ENCODE measurements at places on chromosomes 1 and 21. TPM values are rescaled to one million over a fixed set of nuclear protein-coding genes. Genes with fewer than 3 reads are reported as not detected.
A peak's percentile ranks its signal among the peaks of the same experiment; 100 is the strongest.

LRRC39 gene
- 0.36 TPM for total RNA-seq

LRRN2 gene
- total RNA-seq, result not detected

TRIM46 gene
- 2.5 TPM for total RNA-seq

- no peaks in the 10 kb centered on the region for H3K36me3 ChIP-seq
- no peaks in the 10 kb centered on the region for H3K27me3 ChIP-seq
- no peaks in the 10 kb centered on the region for H3K4me1 ChIP-seq
- DNase-seq, result peak; percentile 65
- H3K27ac ChIP-seq, result no peak overlapping the region
These were observed 21.4 kb downstream of the SEC16B start for GRCh38 chr1:177948336-177948972.

GRCh38 chr1:180522213-180522515 lies 19.8 kb upstream of the ACBD6 start:
- DNase-seq, result no peak
- no peak overlapping the region for H3K4me3 ChIP-seq
- H3K36me3 ChIP-seq, result no peaks in the 10 kb centered on the region

DNA sequence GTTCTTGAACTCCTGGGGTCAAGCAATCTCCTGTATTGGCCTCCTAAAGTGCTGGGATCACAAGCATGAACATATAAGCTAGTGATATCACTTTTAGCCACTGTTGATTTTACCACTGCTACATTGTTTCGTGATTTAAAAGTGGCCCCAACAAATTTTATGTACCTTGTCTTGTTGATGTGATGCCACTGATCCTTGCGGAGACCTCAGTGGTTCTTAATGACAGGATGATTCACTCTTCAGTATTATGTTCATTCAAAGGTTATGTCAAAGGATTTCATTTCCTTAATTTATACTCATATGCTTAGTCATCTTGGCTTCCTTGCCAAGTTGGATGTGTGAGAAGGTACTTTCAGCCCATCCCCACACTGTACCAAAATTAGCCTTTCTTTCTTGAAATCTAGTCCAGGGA lies 12.1 kb downstream of the PRKACB start:
- no peaks in the 10 kb centered on the region for H3K36me3 ChIP-seq
- H3K27me3 ChIP-seq, result no peaks in the 10 kb centered on the region
- peak; percentile 90 for DNase-seq
- H3K27ac ChIP-seq, result no peak overlapping the region
- peaks cover 4% of the 10 kb centered on the region for H3K4me1 ChIP-seq
- H3K4me3 ChIP-seq, result no peak overlapping the region

LEMD1 gene
- not detected for total RNA-seq

DNA sequence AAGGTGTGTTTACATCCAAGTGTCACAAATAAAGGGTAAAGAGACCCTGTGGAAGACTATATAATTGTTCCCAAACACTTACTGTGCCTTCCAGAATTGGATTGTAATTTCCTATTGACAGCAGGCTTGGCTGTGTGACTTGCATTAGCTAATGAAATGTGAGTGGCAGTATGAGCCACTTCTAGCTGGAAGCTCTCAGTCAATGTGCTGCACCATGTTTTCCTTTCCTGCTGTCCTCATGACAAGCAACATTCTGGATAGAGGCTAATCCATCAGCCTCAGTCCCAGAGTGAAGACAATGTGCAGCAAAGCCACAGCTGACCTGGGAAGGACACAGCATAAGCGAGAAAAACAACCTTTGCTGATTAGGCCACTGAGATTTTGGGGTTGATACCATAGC lies 5.9 kb upstream of the FOXJ3 start:
- no peaks in the 10 kb centered on the region for H3K4me1 ChIP-seq
- peaks cover 2% of the 10 kb centered on the region for H3K27me3 ChIP-seq
- no peak for DNase-seq
- no peak overlapping the region for H3K4me3 ChIP-seq

TMEM51 gene
- 3.6 TPM for total RNA-seq

ASPM gene
- 27.8 TPM for total RNA-seq

DNA sequence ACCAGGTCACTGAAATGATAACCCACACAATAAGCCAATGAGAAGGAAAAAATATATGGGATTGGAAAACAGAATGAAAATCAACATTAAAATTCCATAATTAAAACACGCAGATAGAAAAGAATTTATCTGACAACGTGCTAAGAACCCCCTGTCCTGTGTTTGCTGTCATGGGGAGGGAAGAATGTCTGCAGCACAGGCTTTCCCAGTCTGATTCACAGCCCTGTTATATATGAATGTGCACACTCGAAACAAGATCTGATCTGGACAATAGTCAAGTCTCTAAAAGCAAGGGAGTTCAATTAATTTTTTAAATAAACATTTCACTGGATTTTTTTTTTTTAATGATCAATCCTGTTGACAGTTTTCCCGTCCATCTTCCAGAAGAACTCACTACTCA lies 220.0 kb downstream of the RERE start:
- no peaks in the 10 kb centered on the region for H3K27me3 ChIP-seq
- H3K36me3 ChIP-seq, result no peaks in the 10 kb centered on the region
- peak; percentile 70 for DNase-seq
- no peak overlapping the region for H3K27ac ChIP-seq
- no peak overlapping the region for H3K4me3 ChIP-seq

RHBDL2 gene
- total RNA-seq, result 0.36 TPM

DNA sequence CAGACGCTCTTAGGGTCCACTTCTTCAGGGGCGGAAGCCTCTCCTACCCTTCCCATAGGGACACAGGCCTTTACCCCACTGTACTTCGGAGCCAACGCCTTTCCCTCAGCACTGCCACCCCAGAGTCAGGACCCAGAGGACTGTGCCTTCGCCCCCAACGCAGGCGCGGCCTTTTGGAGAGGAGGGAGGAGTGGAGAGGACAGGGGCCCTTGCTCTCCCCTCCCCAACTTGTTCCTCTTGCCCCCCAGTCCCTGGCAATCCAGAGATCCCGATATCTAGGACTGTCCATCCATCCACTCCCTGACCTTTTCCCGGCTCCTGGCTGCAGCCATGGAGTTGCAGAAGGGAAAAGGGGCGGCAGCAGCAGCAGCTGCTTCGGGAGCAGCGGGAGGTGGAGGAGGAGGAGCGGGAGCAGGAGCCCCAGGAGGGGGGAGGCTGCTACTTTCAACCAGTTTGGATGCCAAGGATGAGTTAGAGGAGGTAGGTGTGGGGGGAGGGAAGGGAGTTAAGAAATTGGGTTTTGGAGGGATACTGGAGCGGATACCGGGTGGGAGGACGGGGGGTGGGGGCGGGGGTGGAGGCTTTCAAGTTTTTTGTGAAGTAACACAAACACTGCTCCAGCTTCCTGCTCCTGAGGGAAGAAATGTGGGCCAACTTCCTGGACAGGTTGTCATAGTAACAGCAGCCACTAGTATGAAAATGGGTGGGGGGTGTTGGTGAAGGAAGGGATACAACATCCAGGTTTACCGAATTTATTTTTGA lies 636 bp downstream of the INTS3 start:
- no peaks in the 10 kb centered on the region for H3K27me3 ChIP-seq
- peak overlapping the region; percentile 95 for H3K27ac ChIP-seq
- H3K36me3 ChIP-seq, result no peaks in the 10 kb centered on the region

DNA sequence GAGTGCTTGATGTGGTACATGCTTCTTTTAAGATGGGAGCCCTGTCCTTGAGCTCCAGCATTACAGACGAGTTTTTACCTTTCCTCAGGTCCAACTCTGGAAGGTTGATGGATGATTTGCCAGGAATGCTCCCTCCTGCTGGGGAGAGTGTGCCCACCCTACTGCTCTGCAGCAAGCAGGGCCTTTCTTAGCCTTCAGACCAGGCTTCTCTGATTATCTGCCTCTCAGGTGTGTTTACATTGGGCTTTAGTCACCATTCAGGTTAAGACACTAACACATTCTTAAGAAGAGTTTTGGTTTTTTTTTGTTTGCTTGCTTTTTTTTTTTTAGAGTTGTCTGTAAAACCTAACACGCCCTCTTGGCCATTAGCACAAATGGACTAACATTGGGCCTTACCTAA lies 301.8 kb downstream of the KCNT2 start:
- H3K27ac ChIP-seq, result no peak overlapping the region
- no peaks in the 10 kb centered on the region for H3K36me3 ChIP-seq
- H3K4me3 ChIP-seq, result no peak overlapping the region
- H3K4me1 ChIP-seq, result peaks cover 2% of the 10 kb centered on the region
- no peaks in the 10 kb centered on the region for H3K27me3 ChIP-seq

ADCY10 gene
- total RNA-seq, result under 0.01 TPM

DNA sequence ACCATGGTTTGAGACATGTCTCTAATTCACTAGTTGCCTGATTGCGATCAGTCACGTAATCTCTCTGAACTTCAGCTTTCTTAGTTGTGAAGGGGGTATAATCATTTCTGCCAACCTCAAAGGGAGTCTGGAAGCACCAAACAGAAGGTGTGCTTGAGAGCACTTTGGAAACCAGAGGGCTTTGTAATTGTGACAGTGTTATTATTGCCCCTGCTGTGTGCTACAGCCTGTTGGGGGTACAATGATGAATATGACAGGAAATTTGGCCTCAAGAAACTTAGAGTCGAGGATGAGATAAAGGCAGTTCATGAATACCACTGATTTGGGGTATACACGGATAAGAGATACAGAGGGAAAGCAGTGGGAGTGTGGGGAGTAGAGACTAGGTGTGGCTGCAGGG lies 150.2 kb upstream of the CD34 start:
- no peaks in the 10 kb centered on the region for H3K4me1 ChIP-seq
- no peak for DNase-seq
- no peak overlapping the region for H3K4me3 ChIP-seq
- H3K27me3 ChIP-seq, result no peaks in the 10 kb centered on the region
- no peak overlapping the region for H3K27ac ChIP-seq
- no peaks in the 10 kb centered on the region for H3K36me3 ChIP-seq

DNA sequence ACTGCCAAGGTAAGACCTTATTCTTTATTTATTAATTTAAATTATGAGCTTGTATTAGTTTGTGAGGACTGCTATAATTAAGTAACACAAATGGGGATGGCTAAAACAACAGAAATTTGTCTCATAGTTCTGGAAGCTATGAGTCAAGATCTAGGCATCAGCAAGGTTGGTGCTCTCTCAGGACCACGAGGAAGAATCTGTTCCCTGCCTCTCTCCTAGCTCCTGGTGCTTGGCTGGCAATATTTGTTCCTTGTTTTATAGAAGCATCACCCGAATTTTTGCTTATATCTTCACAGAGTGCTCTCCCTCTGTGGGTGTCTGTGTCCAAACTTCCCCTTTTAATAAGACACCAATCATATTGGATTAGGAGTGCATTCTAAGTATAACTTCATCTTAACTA lies 41.4 kb upstream of the CCDC190 start:
- no peak overlapping the region for H3K4me3 ChIP-seq
- no peaks in the 10 kb centered on the region for H3K27me3 ChIP-seq
- H3K36me3 ChIP-seq, result no peaks in the 10 kb centered on the region
- peak; percentile 67 for DNase-seq
- peaks cover 16% of the 10 kb centered on the region for H3K4me1 ChIP-seq

- no peaks in the 10 kb centered on the region for H3K36me3 ChIP-seq
- H3K27ac ChIP-seq, result no peak overlapping the region
- H3K27me3 ChIP-seq, result no peaks in the 10 kb centered on the region
- H3K4me1 ChIP-seq, result no peaks in the 10 kb centered on the region
- no peak overlapping the region for H3K4me3 ChIP-seq
These were observed 50.0 kb downstream of the BEND5 start for GRCh38 chr1:48726557-48727215.

DNA sequence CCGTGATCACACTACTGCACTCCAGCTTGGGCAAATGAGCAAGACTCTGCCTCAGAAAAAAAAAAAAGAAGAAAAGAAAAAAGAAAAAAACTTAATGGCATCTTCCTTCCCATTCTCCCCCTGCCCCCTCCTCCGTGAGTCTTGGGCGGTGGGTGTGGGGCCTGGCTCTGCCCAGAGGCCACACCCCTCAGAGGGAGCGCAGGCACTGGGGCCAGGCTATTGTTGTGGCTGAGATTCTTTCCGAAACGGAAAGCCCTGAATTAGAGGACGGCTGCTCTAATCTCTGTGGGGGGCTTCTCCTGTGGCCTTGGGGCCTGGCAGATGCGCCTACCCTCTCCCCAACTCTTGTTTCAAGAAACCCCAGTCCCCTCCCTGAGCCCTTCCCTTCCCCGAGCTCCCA lies 4.1 kb upstream of the FAM110D start:
- H3K4me3 ChIP-seq, result no peak overlapping the region
- H3K27me3 ChIP-seq, result peaks cover 61% of the 10 kb centered on the region
- DNase-seq, result no peak
- H3K36me3 ChIP-seq, result no peaks in the 10 kb centered on the region
- no peaks in the 10 kb centered on the region for H3K4me1 ChIP-seq

DNA sequence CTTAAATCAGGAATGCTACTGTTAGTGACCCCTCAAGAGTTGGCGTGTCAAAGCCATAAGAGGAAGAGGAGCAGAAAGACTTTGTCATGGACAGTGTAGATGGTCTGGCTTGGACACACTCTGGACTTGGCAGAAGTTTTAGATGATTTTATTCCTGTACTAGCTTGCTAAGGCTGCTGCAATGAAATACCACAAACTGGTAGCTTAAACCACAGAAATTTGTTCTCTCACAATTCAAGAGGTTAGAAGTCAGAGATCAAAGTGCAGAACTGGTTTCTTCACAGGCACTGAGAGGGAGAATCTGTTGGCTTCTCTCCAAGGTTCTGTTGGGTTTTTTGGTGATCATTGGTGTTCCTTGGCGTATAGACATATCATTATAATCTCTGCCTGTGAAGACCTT lies 869.8 kb upstream of the B3GALT2 start:
- no peak overlapping the region for H3K27ac ChIP-seq
- DNase-seq, result no peak
- no peaks in the 10 kb centered on the region for H3K27me3 ChIP-seq

KLF17 gene
- 0.28 TPM for total RNA-seq

DNA sequence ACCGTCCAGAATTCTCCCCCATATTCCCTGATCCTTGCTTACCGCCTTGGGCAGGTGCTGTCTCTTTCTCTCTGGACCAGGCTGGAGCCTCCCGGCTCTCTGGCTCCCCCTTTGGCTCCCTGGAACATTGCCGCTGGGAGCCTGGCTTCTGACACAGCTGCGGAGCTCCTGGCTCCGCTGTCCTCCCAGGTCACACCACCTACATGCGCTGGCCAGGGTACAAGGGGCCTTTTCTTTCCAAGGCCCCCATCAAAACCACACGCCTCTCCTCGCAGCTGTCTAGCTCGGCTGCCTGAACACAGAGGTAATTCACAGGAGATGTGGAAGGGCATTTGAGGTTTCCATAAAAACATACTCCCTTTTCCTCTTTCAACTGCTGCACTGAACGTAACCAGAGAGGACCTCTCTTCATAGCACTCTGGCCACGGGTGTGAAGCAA lies 7.5 kb upstream of the ZNF648 start:
- H3K27me3 ChIP-seq, result no peaks in the 10 kb centered on the region
- H3K27ac ChIP-seq, result no peak overlapping the region
- no peaks in the 10 kb centered on the region for H3K4me1 ChIP-seq
- no peak overlapping the region for H3K4me3 ChIP-seq

GRCh38 chr1:239603530-239603929 lies 217.2 kb downstream of the CHRM3 start:
- no peak overlapping the region for H3K4me3 ChIP-seq
- DNase-seq, result no peak
- no peaks in the 10 kb centered on the region for H3K36me3 ChIP-seq

NFASC gene
- total RNA-seq, result 0.28 TPM
